ENCODE measurements at places on chromosomes 5 and 9. TPM values are rescaled to one million over a fixed set of nuclear protein-coding genes. Genes with fewer than 3 reads are reported as not detected.

DNA sequence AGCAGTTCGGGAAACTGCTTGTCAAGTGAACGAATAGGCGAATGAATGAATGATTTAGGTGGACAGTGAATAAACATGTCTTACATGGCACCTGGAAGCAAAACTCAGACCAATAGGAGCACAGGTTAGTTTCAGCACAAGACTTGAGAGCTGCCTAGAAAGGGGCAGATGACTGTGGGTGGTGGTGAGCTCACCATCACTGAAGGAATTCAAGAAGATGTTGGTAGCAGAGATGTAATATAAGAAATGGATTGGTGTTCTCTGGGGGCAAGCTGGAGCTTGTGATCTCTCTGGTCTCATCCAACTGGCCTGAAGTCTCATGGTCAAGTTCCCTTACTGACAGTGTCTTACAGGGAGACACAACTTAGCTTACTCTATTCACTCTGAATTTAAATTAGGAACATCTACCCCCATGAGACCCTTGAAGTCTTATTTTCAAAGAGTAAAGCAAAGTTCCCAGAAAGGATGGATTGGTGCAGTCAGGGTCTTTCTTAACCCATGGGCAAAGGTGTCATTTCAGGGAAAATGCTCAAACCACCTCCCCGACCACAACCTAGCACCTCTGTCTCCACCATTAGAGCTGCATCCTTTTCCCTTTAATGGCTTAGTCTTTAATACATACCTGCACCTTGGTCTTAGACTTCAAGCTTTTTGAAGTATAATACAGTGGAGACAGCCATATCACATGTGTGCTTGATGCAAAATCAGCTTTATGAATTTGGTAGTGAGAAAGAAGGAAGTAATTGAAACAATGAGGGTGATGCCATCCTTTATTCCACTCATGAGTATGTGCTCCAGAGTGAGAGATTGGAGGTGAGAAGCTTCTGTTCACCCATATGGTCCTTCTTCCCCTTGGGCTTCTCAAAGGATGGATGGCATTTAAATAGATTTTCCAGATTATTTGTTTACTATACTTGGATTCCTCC is 5.1 kb downstream of the LCP2 start:
- no peak for DNase-seq

COL27A1 gene
- 8.5 TPM for total RNA-seq

- DNase-seq = no peak
These were observed 170.7 kb upstream of the SPRY4 start for GRCh38 chr5:142495531-142495930.

DNA sequence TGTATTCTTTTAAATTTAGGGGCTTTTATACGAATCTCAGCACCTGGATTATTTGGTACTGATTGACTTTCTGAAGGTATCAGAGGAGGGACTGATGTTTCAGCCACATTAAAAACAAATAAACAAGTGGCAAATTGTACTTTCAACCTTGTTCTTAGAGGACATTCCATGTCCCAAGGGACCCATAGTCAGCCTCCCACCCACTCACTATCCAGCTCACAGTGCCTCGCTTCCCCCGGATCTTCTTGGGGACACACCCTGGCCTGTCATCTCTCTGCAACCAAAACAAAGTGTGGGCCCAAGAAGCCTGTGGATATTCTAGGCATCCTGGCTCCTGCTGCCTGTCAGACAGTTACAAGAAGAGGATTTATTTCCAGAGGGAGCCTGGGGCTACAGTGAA is 8.8 kb upstream of the BOD1 start:
- no peak for DNase-seq

TEX48 gene
- total RNA-seq = not detected

GRCh38 chr5:160837211-160837610 is 14.8 kb downstream of the ATP10B start:
- DNase-seq = no peak

PCDHA6 gene
- total RNA-seq = not detected

GRCh38 chr9:93505541-93506132 is 52.3 kb upstream of the FAM120AOS start:
- no peak for DNase-seq

DNA sequence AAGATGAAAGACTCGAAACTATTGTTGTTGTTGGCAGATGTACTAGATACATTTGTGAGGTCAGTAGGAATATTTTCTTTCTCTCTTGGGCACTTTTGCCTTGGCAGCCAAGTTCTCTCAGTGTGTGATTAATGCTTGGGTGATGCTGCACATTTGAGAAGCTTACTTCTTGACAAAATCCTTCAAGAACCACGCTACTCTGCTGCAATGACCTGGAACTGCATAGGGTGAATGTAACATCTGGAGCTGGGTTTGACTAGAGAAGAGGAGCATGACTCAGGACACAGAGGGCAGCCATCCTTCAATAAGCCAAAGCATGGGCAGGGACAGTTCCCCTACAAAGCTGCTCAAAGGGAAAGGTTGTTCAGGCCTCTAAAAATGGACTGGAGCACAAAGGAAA is 75.5 kb upstream of the PUM3 start:
- DNase-seq = no peak

- DNase-seq = peak; percentile 41
These were observed 607.8 kb upstream of the PTGER4 start for GRCh38 chr5:40071870-40072269.

NUTM2G gene
- not detected for total RNA-seq

DNA sequence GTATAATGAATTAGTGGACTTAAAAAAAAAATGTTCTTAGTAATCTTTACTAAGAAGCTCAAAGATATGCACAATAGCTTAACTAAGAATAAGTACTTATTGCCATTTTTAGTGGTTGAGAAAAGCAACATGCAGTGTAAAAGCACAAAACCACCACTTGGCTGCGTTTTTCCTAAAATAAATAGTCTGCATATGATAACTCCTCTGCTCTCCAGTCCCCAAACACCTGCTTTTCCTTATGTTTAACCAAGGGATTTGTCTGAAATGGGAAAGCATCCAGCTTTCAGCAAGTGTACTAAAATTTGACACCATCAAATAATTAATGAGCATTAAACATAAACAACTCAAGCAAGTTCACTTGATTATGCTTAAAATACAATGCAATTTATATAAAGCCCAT is 41.4 kb downstream of the PSIP1 start:
- no peak for DNase-seq

- DNase-seq = no peak
These were observed 524 bp downstream of the CCNB1 start for GRCh38 chr5:69167493-69167855.

GRCh38 chr9:37509536-37509935 is 23.8 kb downstream of the POLR1E start:
- no peak for DNase-seq

DNA sequence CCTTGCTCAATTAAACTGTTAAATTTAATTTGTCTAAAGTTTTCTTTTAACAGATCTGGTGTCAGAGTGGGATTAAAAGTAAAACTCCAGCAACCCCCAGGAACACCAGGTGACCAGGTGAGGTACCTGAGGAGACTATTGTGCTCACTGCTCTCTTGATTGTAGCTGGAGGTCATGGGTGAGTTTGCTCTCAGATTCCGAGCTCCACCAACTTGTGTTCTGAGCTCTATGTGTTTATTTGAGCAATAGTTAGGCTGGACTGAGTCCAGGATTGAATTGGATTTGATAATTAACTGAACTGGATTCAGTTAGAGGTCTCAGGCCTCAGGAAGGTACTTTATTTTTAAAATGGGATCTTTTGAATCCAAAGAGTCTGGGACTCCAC is 17.9 kb upstream of the SCGB3A2 start:
- DNase-seq = no peak

ZNF346 gene
- total RNA-seq = 14.4 TPM

DNA sequence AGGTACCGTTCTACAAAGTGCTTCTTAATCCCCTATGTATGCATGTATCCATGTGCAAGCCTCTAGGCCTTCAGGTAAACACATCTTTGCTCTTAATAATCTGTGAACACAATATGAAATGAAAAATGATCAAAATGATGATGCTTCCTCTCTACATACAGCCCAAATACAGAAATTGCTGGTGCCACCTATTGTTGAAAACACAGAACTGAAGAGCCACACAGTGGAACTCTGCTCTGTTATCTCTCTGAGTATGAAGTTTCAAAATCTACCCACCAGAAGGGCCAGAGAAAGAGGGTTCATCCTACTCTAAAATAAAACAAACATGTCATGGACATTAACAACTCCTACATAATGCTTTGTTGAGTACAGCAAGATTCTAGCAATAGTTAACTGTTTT is 71.3 kb downstream of the GLIS3 start:
- DNase-seq = no peak

Measured in epithelial cell of proximal tubule (primary cell).